ENCODE measurements at places on chromosomes 2 and 18. TPM values are rescaled to one million over a fixed set of nuclear protein-coding genes. Genes with fewer than 3 reads are reported as not detected.

UCN gene
- 0.93 TPM for polyA plus RNA-seq

L3MBTL4 gene
- 0.78 TPM for polyA plus RNA-seq

TRMT61B gene
- 11.7 TPM for polyA plus RNA-seq

HOXD3 gene
- polyA plus RNA-seq, result 2.4 TPM

HTR2B gene
- polyA plus RNA-seq, result not detected

TRAF3IP1 gene
- polyA plus RNA-seq, result 7.7 TPM

PDE6D gene
- 23.6 TPM for polyA plus RNA-seq

PROM2 gene
- polyA plus RNA-seq, result 1.8 TPM

CCDC150 gene
- 5.5 TPM for polyA plus RNA-seq

ST6GAL2 gene
- 5.5 TPM for polyA plus RNA-seq

IL36RN gene
- 0.16 TPM for polyA plus RNA-seq

ARHGEF33 gene
- polyA plus RNA-seq, result 0.84 TPM

LHCGR gene
- polyA plus RNA-seq, result 0.15 TPM

BOLL gene
- polyA plus RNA-seq, result 1.7 TPM

FKBP1B gene
- polyA plus RNA-seq, result 3.8 TPM

FER1L5 gene
- 3.9 TPM for polyA plus RNA-seq

UNC80 gene
- polyA plus RNA-seq, result 1.8 TPM

PRADC1 gene
- polyA plus RNA-seq, result 32.3 TPM

MEP1B gene
- polyA plus RNA-seq, result 0.13 TPM

PDCD1 gene
- polyA plus RNA-seq, result not detected

ATOH8 gene
- 10.4 TPM for polyA plus RNA-seq

TMEFF2 gene
- 15.0 TPM for polyA plus RNA-seq

SLC16A14 gene
- polyA plus RNA-seq, result 2.5 TPM

RIF1 gene
- 124 TPM for polyA plus RNA-seq

GPC1 gene
- 97.7 TPM for polyA plus RNA-seq

CHN1 gene
- 14.0 TPM for polyA plus RNA-seq

SPDYA gene
- polyA plus RNA-seq, result 0.33 TPM

FKBP7 gene
- 49.7 TPM for polyA plus RNA-seq

GREB1L gene
- 5.4 TPM for polyA plus RNA-seq

WNT10A gene
- polyA plus RNA-seq, result not detected

SLC4A3 gene
- 11.0 TPM for polyA plus RNA-seq

KCMF1 gene
- 37.3 TPM for polyA plus RNA-seq

TUBB8B gene
- polyA plus RNA-seq, result not detected

KCNF1 gene
- polyA plus RNA-seq, result 4.7 TPM

RAB6C gene
- polyA plus RNA-seq, result 0.64 TPM

B4GALT6 gene
- 10.3 TPM for polyA plus RNA-seq

VAMP8 gene
- polyA plus RNA-seq, result 13.3 TPM

GALR1 gene
- polyA plus RNA-seq, result 0.05 TPM

ABHD1 gene
- 0.23 TPM for polyA plus RNA-seq

PPP1R1C gene
- 0.83 TPM for polyA plus RNA-seq

TMEM37 gene
- polyA plus RNA-seq, result 4.2 TPM

ABCB11 gene
- not detected for polyA plus RNA-seq

TEX44 gene
- polyA plus RNA-seq, result not detected

HOXD12 gene
- not detected for polyA plus RNA-seq

FAP gene
- 96.7 TPM for polyA plus RNA-seq

DYNC1I2 gene
- 97.7 TPM for polyA plus RNA-seq

SLC23A3 gene
- polyA plus RNA-seq, result 0.69 TPM

MSH6 gene
- polyA plus RNA-seq, result 46.5 TPM

STARD6 gene
- not detected for polyA plus RNA-seq

RIT2 gene
- polyA plus RNA-seq, result not detected

LYPD6 gene
- 1.4 TPM for polyA plus RNA-seq

PSME4 gene
- polyA plus RNA-seq, result 35.3 TPM

PLA2R1 gene
- polyA plus RNA-seq, result 1.7 TPM

FASTKD1 gene
- polyA plus RNA-seq, result 19.9 TPM

RANBP2 gene
- polyA plus RNA-seq, result 34.1 TPM

LOXHD1 gene
- 2.6 TPM for polyA plus RNA-seq

GKN2 gene
- not detected for polyA plus RNA-seq

CABYR gene
- 4.4 TPM for polyA plus RNA-seq

CDH2 gene
- polyA plus RNA-seq, result 4.1 TPM

Measured in muscle of leg (tissue), 16 donors.